ENCODE measurements at places on chromosomes 2 and 18. TPM values are rescaled to one million over a fixed set of nuclear protein-coding genes. Genes with fewer than 3 reads are reported as not detected.

Gene FSHR
- total RNA-seq = not detected

DNA sequence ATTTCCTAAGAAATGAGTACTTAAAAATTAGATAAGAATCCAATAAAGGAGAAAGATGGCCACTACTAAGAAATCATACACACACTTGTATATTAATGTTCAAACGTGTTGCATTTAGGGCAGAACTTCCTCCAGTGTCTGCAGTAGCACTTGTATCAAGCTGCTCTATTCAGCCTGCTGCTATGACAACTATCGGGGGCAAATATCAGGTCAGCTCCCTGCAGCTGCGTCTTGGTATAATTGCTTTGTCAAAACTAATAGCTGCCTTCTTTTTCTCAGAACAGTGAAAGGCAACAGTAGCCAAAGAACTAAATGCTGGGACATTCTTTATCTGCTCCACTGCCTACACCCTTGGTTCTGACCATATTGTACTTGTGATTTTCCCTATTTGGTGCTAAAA, 300.7 kb downstream of the NOL4 start:
- DNase-seq = no peak

Gene GKN2
- total RNA-seq = not detected

DNA sequence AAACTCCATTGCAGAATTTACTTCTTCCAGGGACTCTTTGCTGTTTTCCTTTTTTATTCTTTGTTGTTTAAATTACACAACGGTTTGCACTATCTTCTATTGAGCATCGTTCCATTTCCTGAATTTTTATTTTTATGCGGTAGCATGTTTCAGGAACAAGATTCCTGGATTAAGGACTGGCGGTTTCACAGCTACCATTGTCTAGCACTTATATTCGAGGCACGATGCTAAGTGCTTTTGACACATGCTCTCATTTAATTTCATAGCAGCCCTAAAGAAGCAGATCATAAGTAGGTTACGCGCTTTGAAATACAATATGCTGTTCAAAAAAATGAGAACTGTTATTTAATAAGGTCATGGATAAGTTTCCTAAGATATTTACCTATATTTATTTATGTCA, 354.4 kb downstream of the ARL6IP6 start:
- DNase-seq = no peak

Gene ALPI
- total RNA-seq = not detected

DNA sequence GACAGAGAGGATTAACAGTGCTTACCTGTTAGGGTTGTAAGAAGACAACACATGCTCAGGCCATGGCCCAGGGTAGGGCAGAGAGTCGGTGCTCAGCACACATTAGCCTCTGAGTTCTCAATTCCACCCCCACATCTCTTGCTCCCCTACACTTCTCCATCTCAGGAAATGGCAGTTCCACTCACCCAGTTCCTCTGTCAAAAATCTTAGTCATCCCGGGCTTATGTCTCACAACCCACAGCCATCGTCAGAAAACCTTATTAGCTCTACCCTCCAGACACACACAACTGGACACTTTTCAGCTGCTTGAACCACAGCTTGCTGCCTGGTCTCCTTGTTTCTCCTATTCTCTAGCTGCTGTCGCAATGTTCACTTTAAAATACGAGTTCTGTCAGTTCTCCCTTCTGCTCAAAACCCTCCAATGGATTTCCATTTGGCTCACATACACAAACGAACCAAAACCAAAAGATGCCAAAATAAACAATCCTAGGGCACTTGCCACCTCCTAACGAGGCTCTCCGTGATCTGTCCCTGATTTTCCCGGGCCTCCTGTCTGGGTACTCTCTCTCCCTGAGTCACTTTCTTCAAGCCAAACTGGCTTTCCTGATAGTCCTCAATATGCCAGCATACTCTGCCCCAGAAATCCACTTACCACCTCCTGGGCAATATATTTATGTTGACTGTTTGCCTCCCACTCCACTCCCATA, 89.7 kb downstream of the KCTD1 start:
- DNase-seq = no peak

DNA sequence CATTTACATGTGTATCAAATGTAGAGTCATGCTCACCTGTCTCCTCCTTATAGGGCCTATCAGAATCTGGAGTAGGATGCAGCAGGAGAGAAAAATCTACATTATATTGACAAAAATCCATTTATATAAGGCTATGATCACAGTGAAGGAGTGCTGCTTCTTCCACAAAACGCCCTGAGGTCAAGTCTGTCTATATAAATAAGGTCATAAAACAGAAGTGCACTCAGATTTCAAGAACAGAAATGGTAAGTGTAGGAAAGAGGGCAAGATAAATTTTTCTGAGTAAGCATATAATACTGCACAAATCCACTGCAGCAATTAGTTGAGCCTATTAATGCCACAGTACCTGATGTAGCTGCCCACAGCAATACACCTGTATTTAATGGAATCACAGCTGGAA, 51.8 kb downstream of the COL5A2 start:
- DNase-seq = no peak

- no peak for DNase-seq
Observed at GRCh38 chr2:56687169-56687568, 503.4 kb downstream of the CCDC85A start.

Gene SLC35F6
- 27.6 TPM for total RNA-seq

- DNase-seq = no peak
Observed at GRCh38 chr18:44638034-44638540, 42.6 kb upstream of the SETBP1 start.

All from sciatic nerve (tissue), 2 donors.